ENCODE measurements at places on chromosomes 7 and 10.

DNA sequence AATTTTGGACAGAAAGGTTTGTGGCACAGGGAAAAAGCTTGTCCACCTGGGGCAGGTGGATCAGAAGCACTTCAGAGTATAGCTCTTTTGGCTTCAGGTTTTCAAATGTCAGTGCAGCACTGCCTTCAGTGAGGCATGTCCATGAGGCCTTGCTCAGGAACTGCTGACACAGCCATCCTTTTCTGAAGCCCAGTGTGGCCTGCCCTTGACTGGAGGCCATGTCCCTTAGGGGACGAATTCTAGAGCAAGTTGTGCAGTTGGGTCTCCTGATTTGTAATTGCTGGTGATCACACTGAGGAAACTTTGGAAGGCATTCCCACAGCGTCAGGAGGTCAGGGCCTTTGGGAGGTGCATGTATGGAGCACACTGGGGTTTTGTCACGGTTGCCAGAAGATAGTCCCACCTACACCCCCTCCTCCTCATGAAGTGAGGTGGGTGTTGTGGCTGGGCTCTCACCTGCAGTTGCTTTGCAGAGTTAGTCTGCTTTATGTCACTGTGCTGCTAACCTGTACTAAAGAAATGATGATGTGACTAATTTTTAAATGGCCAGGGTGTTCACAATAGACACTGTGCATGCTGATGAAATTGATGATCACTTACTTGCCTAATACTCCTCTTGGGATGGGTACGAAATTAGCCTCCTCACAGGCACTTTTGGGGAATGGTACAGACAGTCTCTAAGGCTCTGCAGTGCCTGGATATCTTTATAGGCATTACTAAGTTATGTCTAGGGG is 41.7 kb downstream of the OGDH start:
- no peak for DNase-seq

GRCh38 chr10:15124190-15124589 is 27.0 kb downstream of the RPP38 start:
- DNase-seq, result no peak

GRCh38 chr10:113322843-113323242 is 230.0 kb upstream of the HABP2 start:
- no peak for DNase-seq

- DNase-seq, result no peak
Observed at GRCh38 chr10:32155075-32155516, 98.9 kb upstream of the KIF5B start.

GRCh38 chr7:51590746-51591145 is 274.1 kb upstream of the COBL start:
- DNase-seq, result no peak

DNA sequence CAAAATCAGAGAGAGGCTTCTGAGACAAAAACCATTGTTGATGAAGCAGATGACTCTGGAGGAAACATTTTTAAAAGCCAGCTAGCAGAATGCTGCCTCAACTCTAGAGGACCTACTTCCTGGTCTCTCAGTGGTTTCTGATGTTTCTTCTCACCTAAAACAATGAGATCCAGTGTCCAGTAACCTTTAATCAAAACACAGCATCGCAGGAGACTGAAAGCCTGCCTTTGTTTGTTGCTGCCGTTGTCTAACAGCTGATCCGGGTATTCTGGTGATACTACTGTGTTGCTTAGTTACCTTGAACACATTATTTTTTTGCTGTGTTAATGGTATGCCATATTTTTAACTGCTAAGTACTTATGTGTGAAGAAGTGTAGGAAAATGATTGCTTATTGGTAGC is 70.9 kb downstream of the WIPF3 start:
- no peak for DNase-seq

- peak; percentile 30 for DNase-seq
Observed at GRCh38 chr10:45238896-45239295, 76.5 kb downstream of the OR13A1 start.

GRCh38 chr10:130666215-130666614 is 530.0 kb downstream of the GLRX3 start:
- no peak for DNase-seq

DNA sequence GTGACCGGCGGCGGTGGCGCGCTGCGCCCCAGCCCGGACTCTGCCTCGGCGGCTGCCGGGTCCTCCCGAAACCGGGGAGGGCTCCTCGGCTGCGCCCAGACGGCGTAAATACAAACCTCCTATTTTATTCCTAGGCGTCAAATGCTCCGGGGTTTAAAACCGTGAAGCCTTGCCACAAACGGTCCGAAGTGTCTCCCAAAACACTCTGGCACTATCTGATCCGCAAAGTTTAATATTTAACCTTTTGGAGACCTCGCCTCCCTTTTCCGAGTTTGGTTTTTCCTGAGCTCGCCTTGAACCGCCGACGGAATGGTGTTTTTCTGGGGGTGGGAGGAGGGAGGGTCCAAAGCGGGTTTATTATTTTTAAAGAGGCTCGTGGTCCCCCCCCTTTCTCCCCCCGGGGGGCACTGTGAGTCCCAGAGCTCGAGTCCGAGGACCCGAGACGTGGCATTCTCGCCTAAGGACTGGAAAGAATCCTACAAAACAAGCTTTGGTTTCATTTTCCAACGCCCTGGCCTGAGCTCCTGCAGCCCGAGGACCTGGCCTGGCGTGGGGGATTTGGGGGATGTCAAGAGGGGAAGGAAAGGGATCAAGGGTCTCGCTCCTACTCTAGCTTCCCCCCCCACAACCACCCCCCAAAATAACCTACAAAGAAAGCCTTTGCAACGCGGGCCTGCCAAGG is 1.8 kb downstream of the TNRC18 start:
- peak; percentile 69 for DNase-seq

- no peak for DNase-seq
Observed at GRCh38 chr10:13393640-13394039, 45.5 kb upstream of the SEPHS1 start.

DNA sequence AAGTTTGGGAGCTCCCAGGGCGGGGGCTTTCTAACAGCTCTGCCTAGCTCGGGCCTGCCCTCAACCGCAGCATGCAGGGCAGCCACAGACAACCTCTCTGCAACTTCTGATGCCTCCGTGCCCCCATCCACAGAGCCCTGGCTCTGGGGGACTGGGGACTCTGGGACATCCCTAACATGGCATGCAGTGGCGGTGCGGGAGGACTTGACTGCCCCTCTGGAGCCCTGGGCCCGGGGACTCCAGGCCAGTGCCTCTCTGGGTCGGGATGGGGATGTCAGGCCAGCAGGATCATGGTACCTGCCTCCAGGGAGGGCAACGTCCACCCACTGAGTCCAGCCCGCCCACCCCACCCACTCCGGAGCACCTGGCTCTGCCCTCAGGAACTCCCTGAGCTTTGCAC is 520 bp upstream of the AQP1 start:
- no peak for DNase-seq

GRCh38 chr10:133162178-133162909 is 2.3 kb downstream of the KNDC1 start:
- DNase-seq, result no peak

- DNase-seq, result no peak
Observed at GRCh38 chr7:132381742-132382472, 194.4 kb downstream of the PLXNA4 start.

GRCh38 chr10:9219860-9220259 is 1165.4 kb downstream of the GATA3 start:
- DNase-seq, result no peak

DNA sequence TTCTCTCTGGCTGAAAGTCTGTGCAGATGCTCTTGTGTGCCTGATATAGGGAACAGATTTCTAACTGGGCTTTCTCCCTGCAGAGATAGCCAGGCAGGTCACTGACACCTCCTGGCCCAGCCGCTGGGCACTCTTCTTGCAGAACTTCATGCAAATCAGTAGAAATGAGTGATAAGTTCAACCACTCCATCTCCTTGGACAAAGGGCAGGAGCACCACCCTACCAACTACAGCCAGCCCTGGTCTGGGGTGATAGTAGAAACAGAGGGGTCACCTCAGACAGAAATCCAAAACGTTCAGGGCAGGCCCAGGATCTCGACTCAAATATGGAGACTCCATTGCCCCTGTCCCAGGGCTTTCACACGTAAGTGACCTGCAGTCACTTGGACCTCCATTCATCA is 917.8 kb upstream of the ZNF722 start:
- no peak for DNase-seq

All from KBM-7 (cell line).